ENCODE measurements at places on chromosomes 2 and 18.

DNA sequence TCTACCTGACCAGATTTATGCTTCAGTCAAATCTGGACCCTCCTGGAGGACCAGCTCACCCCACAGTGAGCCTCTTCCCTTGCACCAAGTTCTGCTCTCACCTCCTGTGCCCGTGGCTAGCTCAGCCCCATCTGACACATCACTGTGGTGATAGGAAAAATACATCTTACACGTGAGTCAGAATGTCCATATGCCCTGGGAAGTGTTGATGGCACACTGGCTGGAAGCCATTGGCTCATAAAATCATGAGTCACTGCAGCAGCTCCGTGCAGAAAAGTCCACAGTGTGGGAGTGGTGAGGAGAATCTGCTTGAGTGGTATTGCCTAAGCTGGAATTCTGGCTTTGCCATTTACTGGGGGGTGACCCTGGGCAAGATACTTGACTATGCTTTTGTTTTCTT lies 42.6 kb upstream of the RAPGEF4 start:
- no peak for DNase-seq

- DNase-seq = no peak
Measured at GRCh38 chr2:102103992-102104871, 38.3 kb upstream of the IL1R1 start.

DNA sequence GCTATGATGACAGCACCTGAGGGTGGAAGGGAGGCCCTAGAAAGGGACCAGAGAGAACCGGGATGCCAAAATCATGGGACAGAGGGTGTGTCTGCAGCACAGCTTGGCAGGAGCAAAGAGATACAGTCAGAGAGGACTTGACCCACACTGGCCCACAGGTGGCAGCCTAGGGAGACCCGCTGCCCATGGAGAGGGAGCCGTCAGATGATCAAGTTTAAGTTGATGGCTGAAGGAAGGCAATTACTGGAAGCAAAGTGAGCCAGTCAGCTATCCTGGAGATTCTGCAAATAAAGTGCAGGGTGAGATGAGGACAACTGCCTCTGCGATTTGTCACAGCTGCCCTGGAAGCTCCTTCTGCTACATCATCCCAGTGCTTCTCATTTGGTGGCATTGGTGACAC lies 74.0 kb downstream of the CMPK2 start:
- DNase-seq = no peak

GRCh38 chr18:46518438-46518837 lies 138.6 kb downstream of the LOXHD1 start:
- DNase-seq = no peak

- DNase-seq = no peak
Measured at GRCh38 chr2:48146552-48146951, 240.3 kb upstream of the FBXO11 start.

GRCh38 chr18:13227910-13228309 lies 9.3 kb downstream of the LDLRAD4 start:
- no peak for DNase-seq

DNA sequence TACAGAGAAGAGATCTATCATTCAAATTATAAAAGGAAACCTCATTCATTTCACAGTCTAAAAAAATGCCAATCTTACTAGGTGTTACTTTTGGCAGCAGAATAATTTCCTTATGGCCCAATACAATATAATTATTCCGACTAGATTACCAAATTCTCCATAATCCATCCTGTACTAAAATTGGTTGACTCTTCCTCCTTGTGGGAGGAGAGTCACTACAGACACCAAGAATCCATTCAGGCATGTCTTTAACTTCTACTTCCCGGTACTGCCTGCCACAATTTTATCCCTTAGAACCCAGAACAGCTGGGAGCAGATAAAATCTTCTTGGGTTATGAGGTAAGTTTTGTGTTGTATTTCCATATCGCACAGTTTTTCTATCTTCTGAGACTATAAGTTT lies 9.9 kb downstream of the FARSB start:
- no peak for DNase-seq

DNA sequence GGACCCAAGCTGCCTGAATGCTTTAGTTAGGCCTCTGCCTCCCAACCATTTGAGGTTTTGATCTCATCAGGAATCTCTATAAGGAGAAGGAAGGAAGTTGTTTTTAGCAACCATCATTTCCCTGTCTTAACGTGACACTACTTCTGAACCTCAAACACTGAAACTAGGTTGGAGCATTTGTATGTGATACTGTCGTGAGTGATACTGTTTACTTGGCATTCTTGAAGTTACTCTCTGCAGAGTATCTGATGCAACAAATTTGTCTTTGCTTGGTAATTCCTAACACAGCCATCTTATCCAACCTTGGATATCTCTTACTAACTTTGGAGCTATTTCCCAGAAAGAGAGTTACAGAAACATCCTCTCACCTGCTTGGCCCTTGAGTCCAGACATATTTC lies 22.1 kb downstream of the TTLL4 start:
- DNase-seq = no peak

DNA sequence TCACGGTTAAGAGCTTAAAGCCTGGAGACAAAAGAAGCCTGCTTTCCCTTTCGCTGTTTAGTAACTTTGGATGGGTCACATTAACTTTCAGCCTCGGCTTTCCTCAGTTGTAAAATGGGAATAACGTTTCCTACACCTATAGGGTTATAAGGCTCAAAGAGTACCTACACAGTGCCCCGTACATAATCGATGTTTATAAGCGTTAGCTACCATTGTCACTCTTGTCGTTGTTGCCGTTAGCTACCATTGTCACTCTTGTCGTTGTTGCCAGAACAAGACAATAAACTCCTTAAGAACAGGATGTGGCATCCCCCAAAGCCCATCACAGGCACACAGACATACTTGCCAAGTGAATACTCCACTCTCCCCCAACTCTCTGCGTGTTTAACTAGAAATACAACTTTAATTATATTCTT lies 901 bp upstream of the MFSD6 start:
- peak; percentile 56 for DNase-seq

- DNase-seq = no peak
Measured at GRCh38 chr2:149924028-149924427, 336.5 kb upstream of the MMADHC start.
